NCI-H524 (cell line): ENCODE measurements at places on chromosomes 11 and 22.
A peak's percentile ranks its signal among the peaks of the same experiment; 100 is the strongest.

GRCh38 chr11:7673724-7674434, 579 bp upstream of the CYB5R2 start:
- peak; percentile 21 for DNase-seq

- DNase-seq = no peak
Measured at GRCh38 chr11:121253951-121254350, 38.6 kb upstream of the SC5D start.

DNA sequence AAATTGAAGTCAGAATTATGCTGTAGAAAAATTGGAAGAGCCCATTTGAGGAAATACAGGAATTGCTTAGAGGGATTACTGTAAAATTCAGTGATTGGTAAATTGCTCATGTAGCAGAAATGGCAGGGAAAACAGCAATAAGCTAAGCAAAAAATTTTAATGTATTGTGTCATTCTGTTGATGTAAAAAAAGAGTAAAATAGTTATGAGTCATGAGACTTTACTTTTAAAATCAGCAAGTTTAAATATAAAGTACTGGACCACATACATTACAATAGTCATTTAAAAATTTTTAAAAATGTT, 10.4 kb downstream of the PDHX start:
- DNase-seq = no peak

GRCh38 chr11:125743681-125744080, 2.4 kb upstream of the PATE1 start:
- DNase-seq = no peak

DNA sequence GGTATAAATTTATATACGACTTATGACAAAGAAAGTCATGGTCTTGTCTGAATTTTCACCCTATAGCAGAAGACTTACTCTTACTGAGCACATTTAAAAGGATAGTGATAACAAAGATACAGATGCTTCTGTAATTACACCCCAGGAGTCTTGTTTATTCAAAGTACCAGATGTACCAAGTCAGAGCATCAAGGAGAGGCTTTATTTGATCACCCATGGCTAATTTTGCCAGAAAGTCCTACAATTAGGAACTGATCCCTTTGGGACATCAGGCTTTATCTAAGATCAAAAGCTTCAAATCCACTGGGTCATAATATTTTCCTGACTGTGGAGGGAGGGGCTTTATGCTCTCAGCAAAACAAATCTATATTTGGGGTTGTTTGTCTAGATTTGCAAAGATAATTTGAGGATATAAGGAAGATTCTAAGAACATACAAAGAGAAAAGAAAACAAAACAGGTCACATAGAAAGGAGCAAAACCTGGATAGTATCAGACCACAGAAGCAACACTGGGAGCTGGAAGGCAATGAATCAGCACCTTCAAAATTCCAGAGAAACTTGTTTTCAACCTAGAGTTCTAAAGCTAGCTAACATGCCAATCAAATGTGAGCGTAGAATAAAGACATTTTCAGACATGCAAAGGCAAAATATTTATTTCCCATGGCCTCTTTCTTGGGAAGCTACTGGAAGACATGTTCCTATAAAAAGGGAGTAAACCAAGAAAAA, 124.8 kb upstream of the CSNK2A3 start:
- DNase-seq = peak; percentile 40

DNA sequence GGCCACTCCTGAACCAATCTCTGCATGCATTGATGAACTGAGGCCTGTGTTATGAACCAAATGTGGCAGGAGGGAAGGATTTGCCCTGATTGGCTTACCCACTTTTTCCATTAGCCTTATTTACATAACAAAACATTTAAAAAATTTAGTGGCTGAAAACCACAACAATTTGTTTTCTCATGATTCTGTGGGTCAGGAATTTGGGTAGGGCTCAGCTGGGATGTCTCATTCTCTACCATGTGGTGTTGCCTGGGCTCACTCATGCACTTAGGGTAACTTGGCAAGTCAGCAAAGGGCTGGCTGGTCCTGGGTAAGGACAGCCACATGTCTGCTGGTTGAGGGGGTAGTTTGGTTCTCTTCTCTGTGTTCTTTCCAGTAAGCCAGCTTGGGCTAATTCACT, 35.1 kb upstream of the CYP2R1 start:
- DNase-seq = no peak

DNA sequence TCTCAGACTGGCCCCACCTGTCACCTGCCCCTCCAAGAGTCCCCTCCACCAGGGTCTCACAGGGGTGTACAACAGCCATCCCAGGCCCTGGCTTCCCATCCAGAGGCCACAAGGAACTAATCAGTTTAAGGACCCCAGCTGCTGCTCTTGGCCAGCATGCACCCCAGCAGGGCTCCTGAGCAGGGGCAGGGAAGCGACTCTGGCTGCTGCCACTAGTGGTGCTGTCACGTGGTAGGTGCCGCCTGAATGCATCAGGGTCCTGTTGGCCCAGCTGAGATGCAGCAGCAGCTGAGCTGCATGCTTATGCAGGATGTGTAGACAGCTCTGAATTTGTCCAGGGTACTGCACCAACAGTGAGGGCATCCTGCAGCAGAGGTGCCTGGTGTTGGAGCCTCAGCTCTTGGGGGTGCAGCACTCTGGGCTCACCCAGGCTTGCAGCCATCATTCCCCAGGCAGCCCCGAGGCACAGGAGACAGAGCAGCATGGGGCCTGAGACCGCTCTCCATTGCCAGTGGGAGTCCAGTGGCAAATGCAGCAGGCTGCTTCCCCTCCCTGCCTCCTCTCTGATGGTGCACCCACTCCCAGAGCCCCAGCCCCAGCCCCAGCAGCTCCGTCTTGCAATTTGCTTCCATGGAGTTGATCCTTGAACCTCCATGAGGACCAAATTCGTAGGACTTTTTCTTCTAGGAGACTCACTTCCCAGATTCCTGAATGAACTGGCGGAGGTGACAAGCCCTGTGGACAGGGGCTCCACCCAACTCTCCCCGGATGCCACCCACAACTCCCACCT, 98.7 kb downstream of the MPPED1 start:
- DNase-seq = peak; percentile 74

DNA sequence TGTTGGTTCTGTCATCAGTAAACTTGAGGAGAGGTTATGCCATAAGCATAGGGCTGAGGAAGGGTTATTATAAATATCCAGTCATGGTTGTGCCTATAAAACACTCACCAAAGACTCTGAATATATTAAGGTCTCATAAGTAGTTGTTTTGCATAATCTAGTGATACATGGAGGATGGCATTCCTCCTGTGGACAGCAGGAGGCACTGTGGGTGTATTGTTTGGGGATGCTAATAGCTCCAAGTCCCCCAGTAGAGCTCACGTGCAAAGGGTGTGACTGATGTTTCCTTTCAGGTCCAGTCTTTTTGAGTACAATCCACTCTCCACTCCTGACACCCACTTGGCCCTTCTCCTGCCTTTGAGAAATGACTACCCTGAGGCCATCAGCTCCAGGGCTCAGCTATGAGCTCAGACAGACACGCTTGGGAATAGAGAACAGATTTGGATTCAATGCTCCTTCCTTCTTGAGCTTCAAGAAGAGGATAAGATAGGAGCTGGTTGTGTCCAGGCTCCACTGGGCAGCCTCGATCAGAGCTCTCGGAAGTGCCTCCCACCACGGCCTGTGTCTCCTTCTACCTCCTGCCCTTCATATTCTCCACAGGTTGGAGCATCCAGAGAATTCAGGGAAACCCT, 85.2 kb upstream of the IGLL5 start:
- DNase-seq = no peak

GRCh38 chr22:22745225-22746060, 101.0 kb downstream of the GGTLC2 start:
- DNase-seq = peak; percentile 16

GRCh38 chr11:79086056-79086455, 354.8 kb downstream of the TENM4 start:
- DNase-seq = peak; percentile 31
